ENCODE measurements at places on chromosomes 1 and 21.
A peak's percentile ranks its signal among the peaks of the same experiment; 100 is the strongest.

- DNase-seq: no peak
Measured at GRCh38 chr1:63746129-63746864, 27.5 kb upstream of the ROR1 start.

GRCh38 chr1:201269281-201269680 is 14.0 kb upstream of the PKP1 start:
- no peak for DNase-seq

DNA sequence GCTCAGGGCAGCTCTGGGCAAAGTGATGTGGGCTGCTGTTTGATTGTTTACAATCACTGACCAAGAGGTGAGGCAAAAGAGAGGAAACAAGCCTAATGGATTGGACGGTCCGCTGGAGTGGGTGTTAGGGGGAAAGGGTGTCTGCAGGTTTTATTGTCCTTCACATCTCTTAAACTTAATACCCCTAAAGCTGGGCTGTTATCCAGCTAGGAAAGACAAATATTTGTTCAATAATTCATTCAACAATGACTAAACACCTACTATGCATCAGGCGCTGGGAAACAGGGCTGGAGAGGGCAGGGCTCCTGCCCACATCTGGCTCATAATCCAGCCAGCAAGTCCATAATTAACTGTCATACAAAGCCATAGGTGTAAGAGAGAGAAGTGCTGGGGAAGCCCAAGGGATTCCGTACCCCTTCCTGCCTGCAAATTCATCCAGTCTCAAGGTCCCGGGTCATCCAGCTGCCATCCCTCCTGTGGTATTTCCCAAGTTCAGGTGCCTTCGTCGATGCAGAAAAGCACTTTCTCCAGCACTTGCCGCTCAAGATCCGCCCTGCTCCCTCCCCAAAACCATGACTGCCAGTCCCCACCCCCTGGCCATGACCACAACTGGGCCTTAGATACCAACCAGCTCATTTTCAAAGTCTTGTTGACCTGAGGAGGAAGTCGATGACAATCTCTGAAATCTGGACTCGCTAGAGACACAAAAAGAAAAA is 10.7 kb downstream of the TMEM63A start:
- no peak for DNase-seq

DNA sequence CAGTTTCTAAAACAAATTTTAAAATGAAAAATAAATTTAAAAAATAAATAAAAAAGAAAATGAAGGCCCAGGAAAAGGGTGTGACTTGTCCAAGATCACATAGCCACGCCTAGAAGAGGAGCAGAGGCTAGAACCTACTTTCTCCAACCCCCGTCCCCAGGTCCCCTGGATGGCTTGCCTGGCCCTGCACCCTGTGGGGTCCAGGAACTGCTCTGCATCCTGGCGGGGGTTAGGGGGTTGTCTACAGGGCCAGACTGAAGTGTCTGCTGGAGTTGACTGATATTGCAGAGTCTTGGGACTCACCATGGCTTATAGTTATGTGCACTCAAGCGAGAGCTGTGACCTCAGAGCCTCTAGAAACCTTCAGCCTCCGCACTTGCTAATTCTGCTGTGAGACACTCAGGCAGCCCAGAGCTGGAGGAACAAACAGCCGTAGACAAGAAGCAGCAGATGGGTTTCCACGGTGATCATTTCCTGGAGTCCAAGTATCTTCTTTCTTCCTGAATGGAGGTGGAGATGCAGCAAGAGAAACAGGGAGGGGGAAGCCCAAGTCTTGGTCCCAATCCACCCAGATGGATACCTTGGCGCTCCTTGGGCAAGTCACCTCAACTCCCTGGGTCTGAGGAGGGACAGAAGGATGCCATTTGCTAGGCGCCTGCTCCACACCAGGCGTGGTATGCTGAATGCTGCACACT is 5.2 kb upstream of the EXTL1 start:
- no peak for DNase-seq

- DNase-seq: no peak
Measured at GRCh38 chr1:22096036-22096435, 43.5 kb downstream of the CDC42 start.

DNA sequence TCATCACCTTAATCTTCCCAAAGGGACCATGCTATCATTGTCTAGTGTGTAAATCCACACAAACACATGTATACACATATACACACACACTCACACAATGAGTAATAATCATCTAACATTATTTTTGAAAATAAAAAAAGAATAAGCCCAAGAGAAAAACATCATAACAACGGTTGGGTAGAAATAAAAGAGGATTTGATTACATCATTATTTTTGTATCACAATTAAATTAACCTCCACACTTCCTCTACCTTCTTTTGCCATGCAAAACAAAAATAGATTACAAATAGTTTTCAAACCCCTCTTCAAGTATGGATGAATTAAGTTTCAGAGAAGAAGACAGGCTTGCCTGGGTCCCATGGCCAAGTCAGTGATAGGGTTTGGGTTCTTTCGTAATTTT is 238.1 kb downstream of the VAV3 start:
- DNase-seq: no peak

DNA sequence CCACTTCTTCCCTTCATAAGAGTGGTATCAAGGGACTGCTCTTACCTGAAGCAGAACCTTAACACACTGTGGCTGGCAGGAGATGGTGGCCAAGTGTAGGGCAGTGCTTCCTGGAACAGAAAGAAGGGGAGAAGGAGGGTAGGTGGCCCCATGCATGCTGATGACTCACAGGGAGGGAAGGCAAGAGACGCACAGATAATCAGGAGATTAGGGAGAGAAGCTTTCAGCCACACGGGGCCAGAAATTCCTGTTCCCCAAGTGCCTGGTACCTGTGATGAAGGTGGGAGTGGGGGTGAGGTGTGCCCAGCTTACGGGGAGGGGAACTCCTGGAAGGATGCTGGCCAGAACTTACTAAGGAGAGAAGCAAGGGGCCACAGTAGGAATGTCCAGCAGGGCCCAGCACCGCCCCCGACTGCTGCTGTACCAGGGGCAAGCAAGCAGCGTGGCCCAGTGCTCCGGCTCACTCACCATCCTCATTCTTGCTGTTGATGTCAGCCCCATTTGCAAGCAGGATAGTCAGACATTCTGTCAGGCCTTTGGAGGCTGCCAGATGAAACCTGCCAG is 7.7 kb downstream of the ANKRD35 start:
- DNase-seq: no peak

DNA sequence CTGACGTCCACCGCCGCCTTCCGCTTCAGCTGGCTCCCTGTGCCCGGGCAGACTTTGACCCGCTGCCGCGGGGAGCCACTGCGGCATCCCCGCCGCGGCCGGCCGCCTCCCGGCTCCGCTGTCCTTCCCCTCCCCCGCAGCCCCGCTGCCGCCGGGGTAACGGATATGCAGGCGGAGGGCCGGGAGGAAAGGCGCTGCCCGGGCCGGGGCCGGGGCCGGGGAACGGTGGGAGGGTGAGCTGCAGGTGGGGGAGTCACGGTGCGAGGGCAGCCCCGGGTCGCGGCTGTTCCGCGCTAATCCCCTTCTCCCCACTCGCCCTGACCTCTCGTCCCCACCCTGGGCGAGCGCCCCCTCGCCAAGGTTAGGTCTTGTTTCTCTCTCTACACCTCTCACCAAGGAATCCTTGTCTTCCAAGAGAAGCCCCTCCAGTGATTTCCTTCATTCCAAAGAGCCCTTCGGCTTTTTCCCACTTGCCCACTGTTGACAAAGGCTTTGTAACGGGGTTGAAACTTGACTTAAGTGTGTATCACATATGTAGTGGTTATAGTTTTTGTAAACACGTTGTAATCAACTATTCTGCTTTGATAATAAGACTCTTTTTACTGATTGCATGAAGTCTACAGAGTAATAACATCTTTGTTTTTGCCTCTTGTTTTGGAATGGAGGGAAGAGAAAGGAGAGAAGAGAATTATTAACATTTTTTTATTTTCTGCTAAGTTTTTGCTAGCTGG is 669 bp downstream of the XPR1 start:
- peak; percentile 33 for DNase-seq

DNA sequence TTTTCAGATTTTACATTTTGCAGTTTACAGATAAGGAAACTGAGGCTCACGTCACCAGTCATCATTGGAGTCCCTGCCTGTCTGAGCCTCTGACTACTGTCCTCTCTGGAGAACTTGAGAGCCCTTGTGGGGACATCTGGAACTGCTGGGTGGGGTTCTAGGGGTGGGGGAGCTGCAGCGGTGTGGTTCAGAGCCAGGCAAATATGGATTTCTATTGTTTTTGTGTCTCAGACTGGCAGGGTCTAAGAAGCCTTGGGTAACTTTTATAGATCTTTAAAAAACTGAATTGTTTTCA is 46.9 kb downstream of the IER5 start:
- no peak for DNase-seq

- peak; percentile 14 for DNase-seq
Measured at GRCh38 chr1:74689621-74690363, 16.2 kb upstream of the ERICH3 start.

DNA sequence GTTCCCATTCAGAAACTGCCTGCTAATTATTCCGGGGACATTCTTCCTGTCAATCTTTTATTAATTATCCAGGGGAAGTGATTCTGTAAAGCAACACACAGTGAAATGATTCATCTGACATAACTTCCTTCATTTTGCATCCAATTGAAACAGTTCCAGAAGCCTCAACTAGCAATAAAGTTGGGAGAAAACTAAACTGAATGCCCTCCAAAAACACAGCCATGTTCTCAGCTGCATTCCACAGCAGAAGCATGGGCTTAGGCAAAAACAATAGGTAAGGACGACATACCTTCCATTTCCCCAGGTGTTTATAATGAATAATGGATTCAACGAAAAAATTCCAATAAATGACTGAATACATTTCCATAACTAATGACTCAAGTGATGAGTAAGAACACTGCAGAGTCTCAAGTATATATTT is 36.9 kb upstream of the TARBP1 start:
- no peak for DNase-seq

GRCh38 chr1:225890346-225891228 is 1.6 kb upstream of the LEFTY1 start:
- no peak for DNase-seq

DNA sequence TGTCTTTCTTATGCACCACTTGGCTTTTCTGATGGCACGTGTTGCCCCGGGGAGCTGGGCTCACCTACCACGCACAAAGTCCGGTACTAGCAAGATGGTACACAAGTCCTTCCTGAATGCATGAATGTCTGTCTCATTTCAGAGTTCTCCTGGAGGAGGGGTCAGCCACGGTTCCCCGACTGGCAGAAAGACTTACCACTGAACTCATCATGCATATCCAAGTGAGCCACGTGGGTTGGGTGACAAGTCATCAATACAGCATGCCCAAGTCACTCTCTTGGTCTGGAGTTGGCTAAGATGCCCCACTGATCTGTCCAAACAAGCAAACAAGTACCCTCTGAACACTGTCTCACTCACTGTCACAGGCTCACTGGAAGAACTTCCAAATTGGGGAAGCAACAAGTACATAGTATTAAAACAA is 28.6 kb upstream of the MX1 start:
- no peak for DNase-seq

DNA sequence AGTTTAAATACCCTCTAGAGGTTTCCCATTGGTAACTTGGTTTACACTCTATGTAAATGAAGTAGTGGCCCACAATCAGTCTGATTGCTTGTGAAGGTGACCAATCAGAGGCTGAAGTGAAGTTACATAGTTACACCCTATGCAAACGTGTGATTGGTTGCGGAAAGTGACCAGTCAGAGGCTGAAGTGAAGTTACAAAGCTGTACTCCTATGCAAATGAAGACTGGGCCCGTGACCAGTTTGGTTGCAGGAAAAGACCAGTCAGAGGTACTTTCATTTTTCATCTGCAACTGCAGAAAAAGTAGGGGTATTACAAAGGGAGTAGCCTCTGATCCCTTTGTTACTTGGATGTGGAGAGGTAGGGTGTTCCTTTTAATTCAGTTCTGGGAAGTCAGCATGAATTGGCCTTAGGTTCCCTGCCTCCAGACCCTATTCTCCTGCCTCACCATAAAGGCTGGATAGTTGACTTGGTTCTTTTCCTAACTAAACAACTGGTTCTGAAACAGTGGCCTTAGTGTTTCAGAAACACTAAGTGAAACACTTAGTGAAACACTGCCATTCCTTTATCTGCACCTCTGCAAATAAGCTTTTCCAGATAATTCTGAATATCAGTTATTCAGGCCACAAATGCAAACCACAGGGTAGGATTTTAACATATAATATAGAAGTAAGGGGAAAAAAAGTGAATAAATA is 39.3 kb downstream of the MAGI3 start:
- no peak for DNase-seq

- no peak for DNase-seq
Measured at GRCh38 chr1:60279798-60280197, 206.2 kb upstream of the C1orf87 start.

DNA sequence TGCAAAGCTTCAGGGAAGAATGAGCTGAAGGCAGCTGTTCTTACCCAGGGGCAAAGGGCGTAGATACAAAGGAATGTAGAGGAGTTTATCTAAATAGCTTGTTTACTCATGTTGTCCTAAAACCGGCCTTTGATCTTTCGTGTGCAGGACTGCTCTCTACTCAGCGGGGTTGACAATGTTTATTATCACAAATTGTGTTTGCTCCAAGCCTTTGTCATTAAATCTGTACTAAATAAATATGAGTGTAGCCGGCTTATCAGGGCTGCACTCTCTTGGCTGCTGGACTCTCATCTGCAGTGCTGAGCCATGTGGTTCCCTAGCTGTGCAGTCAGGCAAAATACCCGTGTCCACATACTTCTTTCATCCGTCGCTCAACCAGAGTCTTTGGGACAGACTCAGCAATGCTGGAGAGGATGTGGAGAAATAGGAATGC is 199.0 kb downstream of the LBR start:
- DNase-seq: no peak

DNA sequence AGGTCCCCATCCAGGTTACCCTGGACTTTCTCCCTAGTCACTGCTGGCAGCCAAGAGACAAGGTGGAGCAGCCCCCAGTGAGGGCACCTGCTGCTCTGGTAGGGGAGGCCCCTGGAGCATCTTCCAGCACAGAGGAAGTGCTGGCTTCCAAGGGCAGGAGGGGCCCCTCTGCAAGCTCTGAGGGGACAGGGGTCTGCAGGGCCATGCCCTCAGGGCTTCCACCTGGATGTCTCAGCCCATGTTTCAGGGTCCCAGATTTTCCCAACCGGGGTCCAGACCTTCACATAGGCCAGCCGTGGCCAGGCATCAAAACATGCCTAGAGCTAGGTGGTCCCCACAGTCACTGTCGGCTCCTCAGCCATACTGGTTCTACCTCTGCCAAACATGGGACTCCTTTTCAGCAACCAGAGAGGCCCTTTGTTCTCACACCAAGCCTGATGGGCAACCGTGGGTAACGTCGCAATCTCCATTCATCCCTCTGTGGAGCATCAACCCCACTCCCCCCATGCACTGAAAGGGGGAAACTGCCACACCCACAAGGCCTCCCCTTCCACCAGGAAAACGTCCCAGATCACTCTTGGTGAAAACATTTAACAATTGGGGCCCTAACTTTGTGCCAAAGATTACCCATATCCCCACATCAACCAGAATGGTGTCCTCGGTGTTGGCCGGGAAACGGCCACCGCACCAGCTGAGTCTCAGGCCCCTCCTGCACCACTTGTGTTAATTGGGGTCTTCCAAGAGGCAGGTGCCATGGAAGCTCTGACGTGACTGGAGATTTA is 1.9 kb upstream of the COL6A2 start:
- DNase-seq: no peak

Data from activated T-cell treated with anti-CD3 and anti-CD28 coated beads for 24 hours (primary cell).